ENCODE measurements at places on chromosomes 16 and 17.

DNA sequence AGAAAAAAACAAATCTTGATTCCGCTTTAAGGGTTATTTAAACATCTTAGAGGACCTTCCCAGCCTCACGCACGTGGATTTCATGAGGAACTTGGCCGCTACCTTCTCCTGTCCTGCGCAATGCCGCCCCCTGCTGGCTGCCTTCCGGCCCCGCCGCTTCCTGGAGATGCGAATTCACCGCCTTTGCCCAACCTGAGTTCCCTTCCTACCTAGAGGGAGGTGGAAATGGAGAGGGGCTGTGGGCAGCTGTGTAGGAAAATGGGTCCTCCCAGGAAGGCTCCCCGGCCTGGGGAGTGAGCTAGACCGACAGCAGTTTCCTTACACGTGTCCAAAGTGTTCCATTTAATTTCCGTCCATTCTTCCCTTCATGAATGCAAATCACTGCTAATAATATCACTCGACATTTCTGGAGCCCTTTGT, 1.0 kb upstream of the ABCC12 start:
- peak; percentile 89 for DNase-seq

DNA sequence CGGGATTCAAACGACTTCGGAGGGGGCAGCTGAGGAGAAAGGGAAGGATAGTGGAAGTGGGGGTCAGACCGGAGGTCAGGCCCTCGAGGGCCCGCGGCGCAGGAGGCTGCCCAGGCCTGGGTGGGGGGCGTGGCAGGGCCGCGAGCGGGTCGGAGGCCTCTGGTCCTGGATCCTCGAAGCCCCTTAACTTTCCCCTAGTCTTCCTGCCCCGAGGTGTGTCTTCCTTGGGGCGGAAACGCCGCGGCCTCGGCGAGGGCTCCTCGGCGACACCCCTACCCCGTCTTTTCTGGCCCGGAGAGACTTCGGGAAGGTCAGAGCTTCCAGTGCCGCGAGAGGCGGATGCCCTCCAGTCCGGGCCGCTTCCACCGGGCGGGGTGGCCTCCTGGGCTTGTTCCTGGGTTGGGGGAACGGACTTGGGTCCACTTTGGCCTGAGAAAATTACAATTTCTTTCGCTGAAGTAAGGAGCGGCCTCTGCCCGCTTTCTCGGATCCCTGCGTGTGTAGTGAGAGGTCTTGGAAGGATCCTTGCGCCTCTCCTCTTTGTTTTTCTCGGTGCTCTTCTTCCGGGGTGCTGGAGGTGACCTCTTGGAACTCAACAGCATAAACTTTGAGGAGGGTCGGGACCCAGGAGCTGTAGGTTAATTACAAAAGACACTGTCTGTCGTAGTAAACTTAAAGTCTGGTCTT, 491 bp downstream of the IST1 start:
- peak; percentile 24 for DNase-seq

DNA sequence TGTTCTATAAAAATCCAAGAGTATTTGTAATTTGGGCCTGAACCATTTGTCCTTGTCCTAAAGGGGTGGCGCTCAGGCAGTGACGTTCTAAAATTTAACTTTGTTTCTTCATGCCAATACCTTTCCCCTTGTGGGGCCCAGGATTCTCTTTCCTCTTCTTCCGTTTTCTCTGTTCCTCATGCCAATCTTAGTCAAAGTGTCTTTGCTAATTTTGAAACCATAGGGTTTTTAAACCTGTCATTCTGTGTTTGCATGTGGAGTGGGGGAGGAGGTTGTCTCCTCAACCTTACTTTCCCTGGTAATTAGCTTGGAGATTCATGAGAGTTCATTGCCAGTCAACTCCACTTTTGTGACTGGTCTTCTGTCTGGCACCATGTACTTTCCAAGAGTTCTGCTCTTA, 337.1 kb downstream of the MAF start:
- no peak for DNase-seq

DNA sequence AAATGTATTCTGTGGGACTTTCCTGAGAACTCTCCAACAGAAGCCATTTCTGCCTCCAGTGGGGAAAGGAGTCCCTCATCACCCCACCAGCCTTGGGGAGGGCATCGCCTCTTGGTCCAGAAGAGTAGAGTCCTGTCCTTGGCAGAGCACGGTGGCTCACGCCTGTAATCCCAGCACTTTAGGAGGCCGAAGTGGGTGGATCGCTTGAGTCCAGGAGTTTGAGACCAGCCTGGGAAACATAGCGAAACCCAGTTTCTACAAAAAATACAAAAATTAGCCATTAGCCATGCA, 41.0 kb downstream of the LYRM1 start:
- no peak for DNase-seq

DNA sequence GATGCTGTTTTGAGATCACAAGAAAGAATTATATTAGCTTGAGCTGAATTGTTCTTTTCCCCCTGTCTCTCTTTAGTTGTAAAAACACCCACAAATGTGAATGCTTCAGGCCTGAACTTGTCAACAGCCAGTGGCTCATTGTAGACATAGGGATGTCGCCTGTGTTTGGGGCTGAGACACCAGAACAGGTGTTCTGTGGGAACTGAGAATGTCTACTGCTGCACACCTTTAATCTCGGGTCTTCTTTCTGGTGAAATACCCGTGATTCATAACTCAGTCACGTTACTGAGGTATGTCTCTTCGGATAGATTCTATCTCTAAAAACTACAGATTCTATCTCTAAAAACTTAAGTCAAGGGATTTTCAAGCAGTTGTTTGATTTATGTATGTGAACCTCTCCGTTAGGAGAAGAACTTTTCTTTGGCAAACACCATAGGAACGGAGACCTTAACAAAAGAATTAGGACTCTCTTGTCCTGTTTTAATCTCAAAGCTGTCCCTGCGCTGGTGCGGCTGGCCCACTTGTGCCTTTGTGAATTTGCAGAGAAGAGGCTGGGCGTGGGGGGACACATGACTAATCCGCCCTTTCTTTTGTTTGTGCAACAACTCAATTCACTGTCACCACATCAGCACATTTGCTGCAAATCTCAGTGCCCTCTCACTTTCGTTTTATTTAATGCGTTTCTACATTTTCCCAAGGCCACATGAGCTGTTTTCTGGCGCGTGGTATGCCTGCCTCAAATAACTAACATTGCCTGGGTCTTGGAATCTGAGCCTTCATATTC, 643.0 kb downstream of the MAF start:
- DNase-seq, result no peak

GRCh38 chr17:36851250-36851649, 86.0 kb upstream of the LHX1 start:
- DNase-seq, result no peak

- DNase-seq, result peak; percentile 53
Measured at GRCh38 chr17:72121164-72122009, 567 bp downstream of the SOX9 start.

DNA sequence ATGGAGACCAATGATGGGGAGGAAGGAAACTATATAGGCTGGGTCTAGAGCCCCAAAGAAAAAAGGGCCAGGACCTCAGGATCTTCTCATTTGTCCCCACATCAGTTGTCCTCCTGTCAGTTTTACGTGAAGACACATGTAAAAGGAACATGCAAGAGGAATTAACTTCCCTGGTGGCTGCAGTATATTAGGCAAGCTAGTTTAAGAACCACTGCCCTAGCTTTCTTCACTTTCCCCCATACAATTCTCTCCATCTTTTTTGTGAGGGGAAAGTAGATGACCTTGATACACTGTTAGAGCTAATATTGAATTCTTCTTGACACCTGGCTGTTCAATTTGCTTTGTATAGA, 2.3 kb downstream of the MAP3K3 start:
- no peak for DNase-seq

- no peak for DNase-seq
Measured at GRCh38 chr17:50598487-50598886, 36.2 kb upstream of the ABCC3 start.

- no peak for DNase-seq
Measured at GRCh38 chr17:7217113-7217987, 2.3 kb downstream of the DLG4 start.

GRCh38 chr17:7632492-7632894, 2.6 kb downstream of the SHBG start:
- peak; percentile 52 for DNase-seq

GRCh38 chr17:42642336-42642735, 16.7 kb upstream of the TUBG2 start:
- no peak for DNase-seq

- DNase-seq, result no peak
Measured at GRCh38 chr16:995087-995486, 13.5 kb downstream of the SOX8 start.

- DNase-seq, result no peak
Measured at GRCh38 chr17:2808367-2809335, 12.4 kb downstream of the RAP1GAP2 start.

- DNase-seq, result no peak
Measured at GRCh38 chr16:67311607-67312488, 14.7 kb downstream of the KCTD19 start.
